Brain microvascular endothelial cell (primary cell): ENCODE measurements at places on chromosomes 5 and 9.

- no peak for DNase-seq
Observed at GRCh38 chr9:137446851-137447471, 5.8 kb upstream of the ENTPD8 start.

DNA sequence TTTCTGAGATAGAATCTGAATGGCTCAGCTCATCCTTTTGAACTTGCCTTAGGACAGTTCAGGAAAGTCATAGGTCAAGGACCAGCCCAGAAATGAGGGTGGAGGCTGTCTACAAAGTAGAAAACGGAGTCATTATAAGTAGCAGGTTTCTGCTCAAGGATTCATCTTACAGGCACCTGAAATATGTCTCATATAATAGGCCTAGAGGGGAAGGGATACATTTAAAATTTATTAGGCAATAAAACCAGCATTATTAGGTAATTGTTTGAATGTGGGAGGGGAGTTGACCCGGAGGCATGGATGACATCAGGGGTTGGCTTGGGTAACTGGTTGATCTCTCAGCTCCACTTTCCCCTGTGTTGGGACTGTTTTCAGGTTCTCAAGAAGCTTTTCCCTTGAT is 11.9 kb upstream of the GALNT10 start:
- DNase-seq = no peak

DNA sequence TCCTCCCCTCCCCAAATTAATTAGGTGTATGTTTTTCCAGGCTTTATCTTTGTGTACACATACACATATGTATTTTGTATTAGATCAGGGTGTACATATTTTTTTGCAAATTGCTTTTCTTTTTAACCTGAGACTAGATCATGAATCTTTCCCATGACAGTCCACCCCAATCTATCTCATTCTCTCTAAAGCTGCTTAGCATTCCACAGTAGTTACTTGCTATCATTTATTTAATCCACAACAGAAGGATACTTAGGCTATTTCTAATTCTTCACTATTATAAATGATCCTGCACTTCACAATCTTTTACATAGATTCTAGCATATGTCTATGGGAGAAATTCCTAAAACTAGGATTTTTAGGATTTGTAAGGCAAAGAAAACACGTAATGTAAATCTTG is 43.9 kb downstream of the SH3RF2 start:
- no peak for DNase-seq

DNA sequence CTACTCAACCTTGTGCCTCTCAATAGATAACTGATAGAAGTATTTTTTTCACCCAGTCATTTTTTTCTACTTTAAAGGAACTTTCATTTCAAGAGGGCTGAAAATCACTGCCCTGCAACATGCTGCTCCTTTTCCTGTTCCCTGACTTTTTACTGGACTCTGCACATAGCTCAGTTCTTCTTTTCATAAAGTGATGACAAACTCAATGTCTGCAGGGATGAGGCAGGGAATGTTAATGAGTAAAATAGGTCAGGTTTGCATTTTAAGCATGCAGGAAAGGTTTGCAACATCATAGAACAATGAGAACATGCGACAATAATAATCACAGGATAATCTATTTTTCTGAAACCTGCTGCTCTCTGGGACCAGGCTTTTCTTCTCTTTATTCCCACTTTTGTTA is 172.2 kb upstream of the SGCD start:
- no peak for DNase-seq

GRCh38 chr9:128068386-128069205 is 564 bp downstream of the SLC25A25 start:
- DNase-seq = no peak

GRCh38 chr9:17342696-17343095 is 207.9 kb downstream of the CNTLN start:
- no peak for DNase-seq

- DNase-seq = no peak
Observed at GRCh38 chr5:81657386-81657785, 93.5 kb downstream of the SSBP2 start.

DNA sequence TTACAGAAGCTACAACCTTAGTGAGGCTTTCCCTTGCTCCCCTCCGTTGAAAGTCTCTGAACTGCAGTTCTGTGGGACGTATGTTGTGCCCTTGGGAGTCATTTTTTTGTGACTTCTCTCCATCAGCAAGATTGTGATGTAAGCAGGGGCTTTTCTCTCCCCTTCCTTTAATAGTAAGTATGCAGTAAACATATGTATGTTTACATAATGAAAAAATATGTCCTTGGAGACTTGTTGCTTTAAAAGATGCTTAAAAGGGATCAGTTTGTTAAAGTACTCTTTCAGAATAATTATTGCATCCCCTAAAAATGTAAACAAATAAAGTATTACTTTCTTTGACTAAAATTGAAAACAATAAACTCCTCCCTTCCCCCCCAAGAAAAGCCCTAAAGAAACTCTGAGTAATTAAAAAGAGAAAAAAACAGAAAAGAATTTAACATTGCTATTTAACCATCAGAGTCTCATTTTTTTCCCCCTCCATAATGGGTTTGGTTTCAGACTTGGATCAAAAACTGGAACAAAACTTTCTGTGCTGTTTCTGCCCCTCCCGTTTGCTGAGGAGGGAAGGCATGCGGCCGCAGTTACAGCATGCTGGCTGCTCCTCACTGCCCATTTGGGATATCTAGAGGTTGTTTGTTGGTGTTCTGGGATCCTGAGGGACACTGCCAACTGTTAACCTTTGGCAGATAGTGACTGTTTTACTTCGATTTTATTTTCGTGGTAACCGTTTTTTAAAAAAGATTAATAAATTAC is 40.2 kb downstream of the TRIO start:
- no peak for DNase-seq

GRCh38 chr9:121226175-121226574 is 24.5 kb upstream of the RAB14 start:
- DNase-seq = peak; percentile 11

DNA sequence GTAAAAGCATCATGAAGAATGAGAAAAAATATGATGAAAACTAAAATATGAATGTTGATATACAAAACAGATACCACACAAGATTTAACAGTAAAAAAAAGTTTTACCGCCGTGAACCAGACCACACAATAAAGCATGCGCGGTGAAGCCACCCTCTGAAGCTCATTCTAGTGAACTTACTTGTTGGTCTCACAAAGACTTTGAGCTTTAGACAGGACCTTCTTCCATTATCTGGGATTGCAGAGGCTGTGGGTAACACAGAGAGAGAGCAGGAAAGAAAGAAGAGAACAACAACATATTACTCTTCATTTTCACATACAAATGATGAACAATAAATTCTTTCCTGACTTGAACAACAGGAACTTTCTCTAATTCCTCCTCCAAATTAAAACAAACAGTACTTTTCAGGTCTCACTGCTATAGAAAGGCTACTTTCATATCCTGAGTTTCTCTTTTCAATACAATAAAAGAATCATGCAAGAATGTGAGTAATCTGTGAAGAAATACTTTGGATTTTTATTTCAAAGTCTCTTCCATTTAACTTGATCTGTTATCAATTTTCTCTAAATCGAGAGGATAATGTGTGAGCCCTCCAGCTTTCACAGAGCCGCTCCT is 283.1 kb downstream of the EFNA5 start:
- DNase-seq = no peak

DNA sequence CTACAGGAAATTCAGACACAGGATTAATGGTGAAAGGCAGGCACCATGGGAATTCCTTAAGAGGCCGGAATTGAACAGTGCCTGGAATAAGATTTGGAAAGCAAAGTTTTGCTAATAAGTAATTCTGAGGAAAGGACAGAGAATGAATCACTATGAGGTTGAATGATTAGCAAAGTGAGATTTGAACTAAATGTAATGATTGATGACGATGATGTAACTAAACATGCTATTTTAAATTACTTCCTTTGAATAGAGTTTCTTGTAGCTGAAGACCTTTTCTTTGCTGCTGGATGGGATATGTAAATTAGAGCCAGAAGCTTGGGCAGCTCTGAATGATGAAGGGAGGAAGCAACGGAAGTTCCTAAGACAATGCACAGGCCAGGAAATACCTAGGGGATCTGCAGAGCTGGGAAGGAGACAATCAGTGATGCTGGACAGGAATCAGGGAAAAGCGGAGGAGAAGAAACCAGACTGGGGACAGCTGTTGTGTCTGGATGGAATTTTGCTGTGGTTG is 482.0 kb downstream of the PSAT1 start:
- no peak for DNase-seq

- no peak for DNase-seq
Observed at GRCh38 chr9:16898464-16898863, 28.0 kb upstream of the BNC2 start.

DNA sequence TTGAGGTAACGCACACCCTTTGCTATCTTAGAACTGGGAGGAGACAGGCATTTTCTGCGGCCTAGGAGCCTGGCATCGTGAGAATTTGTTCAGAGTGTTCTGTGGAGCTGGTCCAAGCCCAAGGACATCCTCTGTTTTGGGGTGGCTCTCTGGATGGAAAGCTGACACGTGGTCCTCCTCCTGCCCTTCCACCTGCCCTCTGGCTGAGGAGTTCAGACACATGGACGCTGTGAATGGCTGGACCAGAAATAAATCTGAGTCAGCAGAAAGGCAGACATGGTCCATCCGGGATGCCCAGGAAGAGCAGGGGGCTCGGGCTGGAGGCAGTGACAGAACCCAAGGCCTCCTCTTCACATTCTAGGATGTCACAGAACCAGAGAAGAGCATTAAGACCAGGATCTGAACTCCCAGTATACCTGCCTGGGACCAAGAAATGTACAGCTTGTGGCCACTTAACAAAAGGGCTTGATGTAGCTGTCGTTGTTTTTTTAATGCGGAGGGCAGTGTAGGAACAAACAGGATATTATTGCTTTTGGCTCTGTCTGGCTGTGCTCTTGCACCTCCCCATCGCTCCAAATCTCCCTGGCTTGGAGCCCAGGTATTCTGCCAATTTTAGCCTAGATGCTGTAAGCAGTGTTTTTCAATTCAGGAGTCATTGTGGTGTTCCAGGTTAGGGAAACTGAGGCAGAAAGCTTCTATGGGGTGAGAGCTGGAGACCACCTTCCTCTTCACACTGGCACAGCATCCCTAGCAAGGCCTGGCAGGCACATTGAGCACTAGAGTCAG is 2.4 kb downstream of the CKMT2 start:
- no peak for DNase-seq

DNA sequence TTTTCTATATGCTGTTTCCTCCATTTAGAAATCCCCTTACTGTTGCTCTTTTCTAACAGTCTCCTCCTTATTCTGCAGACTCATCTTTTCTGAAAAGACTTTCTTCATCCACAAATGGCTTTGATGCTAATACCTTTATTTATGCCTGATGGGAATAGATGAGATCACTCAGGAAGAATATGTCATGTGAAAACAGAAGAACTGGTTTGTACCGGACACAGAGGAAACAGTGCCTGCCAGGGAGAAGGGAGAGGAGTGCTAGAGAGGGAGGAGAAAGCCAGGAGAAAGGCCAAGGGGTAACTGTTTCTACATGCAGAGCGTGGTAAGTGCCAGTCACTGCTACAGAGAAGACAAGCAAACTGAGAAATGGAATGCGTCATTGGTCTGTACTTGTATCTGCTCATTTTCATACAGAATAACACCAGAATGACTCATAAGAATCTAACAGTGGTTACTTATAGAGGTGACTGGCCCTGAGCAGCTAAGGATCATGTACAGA is 45.9 kb upstream of the PJA2 start:
- peak; percentile 100 for DNase-seq

DNA sequence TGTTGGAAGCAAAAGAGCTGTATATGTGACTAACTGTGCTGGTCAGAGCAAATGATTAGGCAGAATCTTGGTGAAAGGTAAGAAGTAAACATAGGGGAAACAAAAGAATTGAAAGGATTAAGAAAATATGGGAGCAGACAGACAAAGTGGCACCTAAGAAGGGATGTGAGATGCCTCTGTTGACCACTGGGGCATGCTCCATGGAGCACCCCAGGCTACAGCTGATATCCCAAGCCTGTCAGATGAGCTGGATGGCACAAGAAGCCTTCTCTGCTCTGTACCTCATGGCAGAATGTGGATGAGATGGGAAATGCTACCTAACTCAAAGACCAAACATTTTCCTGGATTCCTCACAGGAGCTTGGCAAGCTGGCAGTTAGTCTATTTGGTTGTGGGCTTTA is 89.3 kb upstream of the SLIT3 start:
- DNase-seq = no peak

GRCh38 chr9:137034039-137034708 is 2.3 kb upstream of the FUT7 start:
- DNase-seq = no peak

- peak; percentile 77 for DNase-seq
Observed at GRCh38 chr5:149486726-149487635, 64.3 kb downstream of the CSNK1A1 start.

DNA sequence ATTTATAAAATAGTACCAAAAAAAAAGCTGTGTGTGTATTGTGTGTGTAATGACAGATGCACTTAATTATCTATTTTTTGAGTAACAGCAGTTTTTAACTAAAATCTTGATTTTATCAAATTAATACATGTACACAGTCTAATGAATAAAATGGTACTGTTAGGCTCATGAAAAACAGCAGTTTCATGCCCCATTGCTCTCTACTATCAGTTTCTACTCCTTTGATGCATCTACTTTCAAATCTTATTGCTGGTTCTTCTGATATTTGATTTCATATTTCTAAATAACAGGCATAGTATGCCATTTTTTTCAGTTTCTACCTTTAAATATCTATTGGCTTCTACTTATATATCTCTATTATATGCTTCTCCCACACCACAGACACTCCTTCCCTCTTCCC is 117.4 kb downstream of the CCDC171 start:
- no peak for DNase-seq

DNA sequence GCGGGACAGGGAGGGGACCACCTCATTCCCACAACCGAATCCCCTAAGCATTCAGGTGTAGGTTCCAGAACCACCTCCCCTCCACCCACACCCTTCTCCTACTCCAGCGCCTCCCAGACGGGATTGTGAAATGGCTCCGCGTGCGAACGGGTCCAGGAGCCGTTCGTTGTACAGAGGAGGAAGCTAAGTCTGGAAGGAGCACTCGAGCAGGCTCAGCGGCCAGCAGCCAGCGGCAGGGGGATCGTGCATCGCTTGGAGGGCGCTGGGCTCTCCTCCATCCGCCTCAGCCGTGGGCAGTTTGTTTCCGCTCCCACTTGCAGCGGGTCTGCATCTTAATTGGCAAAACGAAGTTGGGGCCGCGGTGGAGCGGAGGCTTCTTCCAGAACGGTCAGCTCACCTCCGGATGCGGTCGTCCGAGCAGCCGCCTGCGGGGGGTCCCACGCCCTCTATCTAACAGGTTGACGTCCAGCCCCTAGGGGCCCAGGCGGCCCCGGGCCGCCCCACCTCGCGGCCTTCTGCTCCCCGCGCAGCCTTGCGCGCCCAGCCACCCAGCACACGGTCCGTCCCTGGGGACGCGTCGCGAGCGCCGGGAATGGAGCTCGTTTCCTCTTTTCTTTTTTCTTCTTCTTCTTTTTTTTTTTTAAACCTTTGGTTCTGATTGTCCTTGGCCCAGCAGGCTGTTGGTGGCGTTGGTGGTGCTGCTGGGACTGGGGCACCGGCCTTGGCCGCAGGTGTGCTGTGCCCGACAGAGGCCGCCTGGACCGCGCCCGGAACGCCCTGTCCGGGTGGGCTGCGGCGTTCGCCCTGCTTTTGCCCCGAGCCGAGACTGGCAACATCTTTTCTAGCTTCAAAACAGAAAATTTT is 3.9 kb upstream of the BARX1 start:
- DNase-seq = no peak

- no peak for DNase-seq
Observed at GRCh38 chr9:32161720-32162119, 222.7 kb upstream of the ACO1 start.

GRCh38 chr9:104264431-104264830 is 170.3 kb downstream of the SMC2 start:
- no peak for DNase-seq

- DNase-seq = no peak
Observed at GRCh38 chr9:680106-680505, 161.4 kb upstream of the DMRT1 start.

- DNase-seq = no peak
Observed at GRCh38 chr9:78918976-78919375, 622.1 kb downstream of the PSAT1 start.
